T-helper 17 cell (primary cell): ENCODE measurements at places on chromosomes 2 and 18.

- DNase-seq: no peak
Observed at GRCh38 chr2:147904051-147904450, 59.2 kb downstream of the ACVR2A start.

DNA sequence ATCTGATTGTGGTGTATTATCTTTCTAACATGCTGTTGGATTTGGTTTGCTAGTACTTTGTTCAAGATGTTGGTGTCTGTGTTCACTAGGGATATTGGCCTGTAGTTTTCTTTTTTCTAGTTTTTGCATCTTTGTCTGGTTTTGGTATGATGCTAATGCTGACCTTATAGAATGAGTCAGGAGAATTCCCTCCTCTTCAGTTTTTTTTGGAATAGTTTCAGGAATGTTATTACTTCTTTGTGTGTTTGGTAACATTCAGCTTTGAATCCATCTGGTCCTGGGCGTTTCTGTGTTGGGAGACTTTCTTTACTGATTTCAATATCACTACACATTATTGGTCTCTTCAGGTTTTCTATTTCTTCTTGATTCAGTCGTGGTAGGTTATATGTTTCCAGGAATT, 124.2 kb upstream of the EPB41L5 start:
- no peak for DNase-seq

- DNase-seq: no peak
Observed at GRCh38 chr2:20291106-20291564, 59.5 kb downstream of the PUM2 start.

- no peak for DNase-seq
Observed at GRCh38 chr2:19893520-19894133, 8.2 kb downstream of the TTC32 start.

GRCh38 chr2:32360416-32360815, 3.6 kb downstream of the BIRC6 start:
- no peak for DNase-seq

GRCh38 chr18:34780856-34781255, 70.8 kb downstream of the DTNA start:
- DNase-seq: no peak

DNA sequence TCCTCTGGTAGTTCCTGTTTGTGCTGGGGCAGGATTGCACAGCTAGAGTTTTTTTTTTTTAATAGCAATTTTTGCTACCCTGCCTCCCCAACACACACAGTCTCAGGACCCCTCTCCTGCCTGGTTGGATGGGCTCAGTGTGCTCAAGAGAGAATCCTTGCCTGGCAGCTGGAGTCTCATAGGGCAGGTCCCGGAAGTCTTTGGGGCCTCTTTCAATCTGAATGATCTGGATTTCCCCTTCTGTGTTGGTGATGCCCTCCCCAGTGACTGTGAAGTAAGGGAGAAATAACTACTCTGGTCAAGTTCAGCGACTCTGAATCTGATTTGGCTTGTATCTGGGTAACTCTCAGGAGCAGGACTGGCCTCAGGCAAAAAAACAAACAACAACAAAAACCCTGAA, 220.6 kb upstream of the LRRTM1 start:
- DNase-seq: no peak

DNA sequence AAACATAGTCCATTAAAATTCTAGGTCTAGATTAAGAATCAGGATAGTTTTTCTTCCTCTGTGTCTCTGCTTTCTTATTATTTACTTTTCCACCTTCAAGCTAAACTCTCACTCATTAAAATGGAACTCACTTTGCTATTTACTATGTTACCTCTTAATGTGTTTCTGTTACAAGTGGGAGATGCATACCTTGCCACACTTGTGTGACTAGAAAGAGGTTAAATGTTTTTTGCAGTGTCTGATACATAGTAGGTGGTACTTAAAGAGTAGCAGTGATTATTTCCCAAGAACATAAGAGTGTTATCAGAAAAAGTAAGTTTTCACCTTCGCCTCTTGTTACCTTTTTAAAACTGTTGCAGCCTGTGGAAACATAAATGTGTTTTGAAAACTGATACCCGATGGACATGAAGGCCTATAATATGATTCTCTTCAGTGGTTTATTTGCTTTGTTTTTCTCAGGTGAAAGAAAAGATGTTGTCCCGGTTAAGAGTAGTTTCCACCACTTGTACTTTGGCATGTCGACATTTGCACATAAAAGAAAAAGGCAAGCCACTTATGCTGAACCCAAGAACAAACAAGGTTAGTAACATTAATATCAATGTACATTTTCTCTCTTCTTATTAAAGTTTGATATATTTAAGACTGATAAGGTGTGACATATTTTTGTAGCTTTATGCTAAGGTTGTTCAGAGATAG, 16.6 kb downstream of the ME2 start:
- DNase-seq: no peak

- DNase-seq: no peak
Observed at GRCh38 chr2:66440708-66441497, 6.0 kb downstream of the MEIS1 start.

DNA sequence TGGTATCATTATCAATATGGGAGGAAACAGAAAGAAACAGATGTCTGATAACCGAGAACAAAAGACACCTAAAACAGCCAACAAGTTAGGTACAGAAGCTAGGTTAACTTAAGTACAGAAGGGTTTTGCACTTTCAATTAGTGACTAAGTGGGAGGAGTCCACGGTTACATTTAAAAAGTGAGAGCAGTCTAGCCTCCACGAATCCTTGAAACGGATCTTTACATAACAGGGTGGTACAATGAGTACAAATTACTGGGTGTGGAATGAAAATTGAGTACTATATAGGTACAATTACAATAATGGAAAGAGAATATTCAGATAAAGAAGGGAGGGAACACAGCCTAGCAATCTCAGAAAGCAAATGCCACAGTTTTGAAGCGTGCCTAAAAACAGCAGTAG, 76.6 kb downstream of the TLK1 start:
- DNase-seq: no peak
